SIG-M5 (cell line): ENCODE measurements at places on chromosomes 12 and 14.

GRCh38 chr12:107544937-107545336 lies 140.7 kb upstream of the PWP1 start:
- DNase-seq: no peak

DNA sequence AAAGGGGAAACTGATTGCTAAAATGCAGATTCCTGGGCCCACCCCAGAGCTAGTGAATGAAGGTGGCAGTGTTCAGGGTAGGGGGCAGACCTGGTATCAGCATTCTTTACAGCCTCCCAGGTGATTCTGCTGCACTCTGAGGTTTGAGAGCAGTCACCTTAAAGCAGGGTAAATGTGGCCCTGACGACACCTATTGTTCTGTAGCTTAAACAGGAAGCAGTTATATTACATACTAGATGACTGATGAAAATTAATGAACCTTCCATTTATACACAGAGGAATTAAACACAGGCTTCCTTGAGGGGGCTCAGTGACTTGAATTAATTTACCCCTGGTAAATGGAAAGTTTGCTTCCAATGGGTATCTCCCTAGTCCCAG lies 25.3 kb downstream of the NUAK1 start:
- no peak for DNase-seq

DNA sequence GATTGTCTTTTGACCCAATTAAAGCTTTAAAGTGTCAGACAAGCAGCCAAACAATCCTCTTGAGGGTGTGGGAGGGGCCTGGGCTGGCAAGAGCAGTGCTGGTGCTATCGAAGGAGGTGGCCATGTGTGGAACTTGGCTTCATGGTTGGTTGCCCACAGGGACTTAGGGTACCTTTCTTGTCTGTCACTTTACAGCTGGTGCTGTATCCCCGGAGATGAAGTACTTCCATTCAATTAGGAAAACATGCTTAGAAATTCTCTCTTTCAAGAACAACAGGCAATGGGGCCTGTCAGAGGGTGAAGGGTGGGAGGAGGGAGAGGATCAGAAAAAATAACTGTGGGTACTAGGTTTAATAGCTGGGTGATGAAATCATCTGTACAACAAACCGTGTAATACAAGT lies 86.5 kb downstream of the DAAM1 start:
- DNase-seq: no peak

- DNase-seq: no peak
These were observed 15.8 kb downstream of the TRIM9 start for GRCh38 chr14:51079085-51079484.

DNA sequence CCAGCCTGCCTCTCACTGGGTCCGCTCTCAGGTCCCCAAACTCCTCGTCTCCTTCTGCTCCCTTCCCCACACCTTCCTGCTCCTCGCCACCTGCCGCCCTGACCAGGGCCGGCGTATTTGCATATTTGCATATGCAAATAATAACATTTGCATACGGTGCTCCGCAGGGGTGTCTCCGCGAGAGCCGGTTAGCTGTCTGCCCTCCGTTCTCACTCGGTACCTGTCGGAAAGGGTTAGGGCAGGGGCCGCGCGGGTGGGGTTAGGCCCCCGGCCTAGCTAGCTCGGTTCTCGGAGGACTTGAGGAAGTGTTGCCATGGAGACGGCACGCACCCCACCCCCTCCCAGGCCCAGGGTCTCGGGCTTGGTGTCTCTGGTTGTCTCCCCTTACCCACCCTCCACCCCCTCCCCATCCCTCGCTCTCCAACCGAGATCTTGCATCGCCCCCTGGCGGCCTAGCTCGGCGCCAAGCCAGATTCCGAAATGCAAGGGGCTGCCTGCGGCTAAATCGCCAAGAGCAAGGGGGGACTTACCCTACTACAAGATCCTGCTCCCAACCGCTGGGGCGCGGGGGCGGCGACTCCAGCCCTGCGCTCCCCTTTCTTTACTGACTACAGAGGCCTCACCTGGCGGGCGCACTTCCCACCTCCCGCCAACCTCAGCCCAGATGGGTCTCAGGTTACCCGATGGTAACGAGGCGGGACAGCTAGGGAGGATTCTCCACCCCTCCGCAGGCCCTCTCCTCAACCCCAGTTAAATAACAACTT lies 8.1 kb downstream of the STAC3 start:
- no peak for DNase-seq

DNA sequence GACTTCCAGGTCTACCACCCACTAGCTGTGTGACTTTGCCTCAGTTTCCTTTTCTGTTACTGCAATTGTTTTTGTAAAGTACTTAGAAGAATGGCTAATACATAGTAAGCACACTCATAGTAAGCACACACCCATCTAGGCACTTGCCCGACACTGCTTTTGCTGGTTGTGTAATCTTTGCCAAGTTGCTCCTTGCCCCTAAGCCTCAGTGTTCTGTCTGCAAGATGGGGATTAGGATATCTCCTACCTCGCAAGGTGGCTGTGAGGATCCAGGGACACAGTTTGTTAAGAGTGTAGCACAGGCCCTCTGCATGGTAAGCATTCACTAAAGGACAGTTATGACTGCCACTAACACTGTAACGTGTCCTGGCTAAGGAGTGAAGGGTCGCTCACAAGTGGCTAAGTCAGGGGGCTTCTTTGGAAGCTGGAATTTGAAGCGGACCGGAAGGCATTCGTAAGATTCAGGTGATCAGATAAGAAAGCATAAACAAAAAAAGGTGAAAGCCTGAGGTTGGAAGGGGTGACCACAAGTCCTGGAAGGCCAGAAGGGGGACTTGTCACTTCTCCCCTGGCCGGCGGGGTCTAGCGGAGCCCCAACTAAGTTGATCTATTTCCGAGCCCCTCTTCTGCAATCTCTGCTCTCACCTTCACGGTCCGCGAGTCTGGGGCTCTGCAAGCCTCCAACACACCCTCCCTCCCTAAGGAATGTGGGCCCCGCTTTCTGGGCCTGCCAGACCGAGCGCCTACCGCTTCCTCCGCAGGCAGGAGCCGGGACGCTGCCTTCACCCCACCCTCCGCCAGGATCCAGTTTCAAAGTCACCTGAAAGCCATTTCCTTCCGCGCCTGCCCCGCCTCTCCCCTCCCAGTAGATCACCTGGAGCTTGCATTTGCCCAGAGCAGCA lies 1.5 kb upstream of the PLEKHG3 start:
- no peak for DNase-seq
